ENCODE measurements at places on chromosomes 2 and 18. TPM values are rescaled to one million over a fixed set of nuclear protein-coding genes. Genes with fewer than 3 reads are reported as not detected.

The HNMT gene
- 23.3 TPM for total RNA-seq

The SPDYA gene
- total RNA-seq: 2.7 TPM

The DLGAP1 gene
- total RNA-seq: 78.1 TPM

The ZSWIM2 gene
- 0.18 TPM for total RNA-seq

The CHRNA1 gene
- not detected for total RNA-seq
